ENCODE measurements at places on chromosomes 11 and 22. TPM values are rescaled to one million over a fixed set of nuclear protein-coding genes. Genes with fewer than 3 reads are reported as not detected.

GRCh38 chr22:29393019-29393608, 4.7 kb upstream of the AP1B1 start:
- peaks cover 8% of the 10 kb centered on the region for H3K4me1 ChIP-seq
- H3K4me3 ChIP-seq: no peak overlapping the region
- no peaks in the 10 kb centered on the region for H3K36me3 ChIP-seq
- H3K27ac ChIP-seq: no peak overlapping the region
- no peaks in the 10 kb centered on the region for H3K27me3 ChIP-seq

GRCh38 chr11:89626366-89626765, 83.7 kb upstream of the TRIM77 start:
- H3K27ac ChIP-seq: no peak overlapping the region
- DNase-seq: no peak
- H3K36me3 ChIP-seq: no peaks in the 10 kb centered on the region

- H3K36me3 ChIP-seq: peaks cover 75% of the 10 kb centered on the region
- no peak overlapping the region for H3K27ac ChIP-seq
- no peak overlapping the region for H3K4me3 ChIP-seq
- no peaks in the 10 kb centered on the region for H3K27me3 ChIP-seq
- peaks cover 10% of the 10 kb centered on the region for H3K4me1 ChIP-seq
Observed at GRCh38 chr22:30947816-30948454, 20.6 kb downstream of the MORC2 start.

DNA sequence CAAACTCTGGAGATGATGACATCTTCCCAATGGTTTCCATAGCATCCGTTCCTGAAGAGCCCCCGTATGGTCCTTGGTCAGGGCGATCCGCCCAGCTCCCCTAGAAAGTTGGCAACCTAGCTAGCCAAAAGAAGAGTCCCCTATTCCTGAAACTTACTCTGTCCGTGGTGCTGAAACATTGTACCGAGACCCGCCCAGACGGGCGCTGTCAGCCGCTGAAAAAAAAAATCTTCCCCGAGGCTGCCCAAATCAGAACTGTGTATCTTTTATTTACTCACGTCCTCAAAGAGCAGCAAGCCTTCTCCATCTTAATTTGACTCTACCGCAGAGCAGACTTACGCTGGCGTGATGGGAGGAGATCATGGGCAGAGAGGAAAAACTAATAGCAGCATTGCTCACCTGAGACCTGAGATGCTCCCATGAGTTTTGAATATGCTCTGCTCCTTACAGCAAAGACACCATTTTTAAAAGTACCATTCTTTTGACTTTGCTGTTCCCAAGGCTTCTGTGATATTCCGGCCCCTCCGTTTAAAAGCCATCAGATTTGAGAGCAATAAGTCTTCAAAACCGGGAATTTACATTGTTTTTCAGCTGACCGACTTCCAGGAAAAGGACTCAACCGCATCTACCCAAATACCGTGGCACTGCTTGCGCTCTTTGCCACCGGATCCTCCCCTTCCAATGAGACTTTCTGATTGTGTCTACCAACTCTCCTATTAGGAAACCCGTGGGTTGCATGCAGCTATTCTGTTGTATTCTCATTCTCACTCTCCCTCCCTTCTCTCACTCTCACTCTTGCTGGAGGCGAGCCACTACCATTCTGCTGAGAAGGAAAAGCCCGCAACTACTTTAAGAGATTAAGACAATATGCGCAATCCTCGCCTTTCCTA, at the start of gene SLC17A6:
TSS of gene SLC17A6 (plus strand) at position 786 of the 890 bp plus-strand sequence. CDS start 153 bp downstream, outside the sequence.
- no peaks in the 10 kb centered on the region for H3K4me1 ChIP-seq
- peaks cover 55% of the 10 kb centered on the region for H3K27me3 ChIP-seq
- no peak within 1 kb of the TSS for H3K4me3 ChIP-seq
- H3K27ac ChIP-seq: no peak within 1 kb of the TSS
- no peak for DNase-seq
- no peaks in the 10 kb centered on the region for H3K36me3 ChIP-seq

GRCh38 chr11:14578541-14578956, 58.4 kb upstream of the PSMA1 start:
- DNase-seq: no peak
- H3K36me3 ChIP-seq: no peaks in the 10 kb centered on the region
- peaks cover 12% of the 10 kb centered on the region for H3K4me1 ChIP-seq
- H3K4me3 ChIP-seq: no peak overlapping the region
- no peaks in the 10 kb centered on the region for H3K27me3 ChIP-seq

DNA sequence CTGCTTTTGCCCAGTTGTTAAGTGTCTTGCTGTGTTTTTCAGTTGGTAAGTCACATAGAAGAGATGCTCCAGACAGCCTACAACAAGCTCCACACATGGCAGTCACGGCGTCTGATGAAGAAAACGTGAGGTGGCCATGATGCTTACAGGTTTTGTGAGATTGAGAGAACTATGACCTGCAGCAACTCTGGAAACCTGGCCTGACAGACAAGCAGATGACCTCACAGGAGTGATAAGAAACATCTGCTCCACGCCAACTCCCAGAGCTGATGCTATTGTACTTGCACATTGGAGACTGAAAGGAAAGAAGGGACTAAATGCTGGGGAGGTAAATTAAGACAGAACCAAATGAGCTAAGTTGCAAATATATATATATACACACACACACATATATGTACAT, 28.6 kb upstream of the LDHA start:
- H3K27ac ChIP-seq: no peak overlapping the region
- DNase-seq: no peak
- H3K4me1 ChIP-seq: no peaks in the 10 kb centered on the region
- no peak overlapping the region for H3K4me3 ChIP-seq
- peaks cover 63% of the 10 kb centered on the region for H3K36me3 ChIP-seq

DNA sequence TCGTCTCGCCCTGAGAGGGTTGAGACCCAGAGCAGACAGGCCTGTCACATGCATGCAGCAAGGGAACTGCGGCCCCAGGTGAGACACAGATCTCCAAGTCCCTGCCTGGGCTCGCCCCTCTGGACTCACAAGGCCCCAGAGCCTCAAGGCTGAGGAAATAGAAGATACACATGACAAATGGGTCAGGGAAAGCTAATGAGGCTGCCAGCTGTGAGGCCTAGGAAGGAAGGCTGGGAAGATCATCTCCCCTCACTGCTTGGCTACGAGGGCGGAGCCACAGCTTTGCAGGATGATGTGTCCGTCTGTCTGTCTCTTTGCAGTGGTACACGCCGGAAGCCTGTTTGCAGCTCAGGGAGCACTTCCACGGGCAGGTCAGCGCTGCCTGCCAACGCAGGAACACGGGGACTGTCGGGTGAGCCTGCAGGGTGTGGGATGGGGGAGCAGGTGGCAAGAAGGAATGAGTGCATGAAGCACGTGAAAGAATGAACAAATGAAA, 4.5 kb downstream of the RAB36 start:
- H3K27me3 ChIP-seq: no peaks in the 10 kb centered on the region
- H3K27ac ChIP-seq: no peak overlapping the region

GRCh38 chr22:48492366-48493320, 1335.0 kb downstream of the BRD1 start:
- H3K4me1 ChIP-seq: no peaks in the 10 kb centered on the region
- H3K4me3 ChIP-seq: no peak overlapping the region
- peak; percentile 73 for DNase-seq

GRCh38 chr11:105577641-105578040, 32.2 kb upstream of the GRIA4 start:
- H3K27ac ChIP-seq: no peak overlapping the region
- H3K36me3 ChIP-seq: no peaks in the 10 kb centered on the region
- no peak overlapping the region for H3K4me3 ChIP-seq
- DNase-seq: no peak
- H3K27me3 ChIP-seq: no peaks in the 10 kb centered on the region

- no peak for DNase-seq
- peaks cover 27% of the 10 kb centered on the region for H3K4me1 ChIP-seq
- H3K4me3 ChIP-seq: no peak overlapping the region
- no peaks in the 10 kb centered on the region for H3K36me3 ChIP-seq
- H3K27ac ChIP-seq: no peak overlapping the region
Observed at GRCh38 chr11:118886681-118887111, 3.0 kb downstream of the CXCR5 start.

DNA sequence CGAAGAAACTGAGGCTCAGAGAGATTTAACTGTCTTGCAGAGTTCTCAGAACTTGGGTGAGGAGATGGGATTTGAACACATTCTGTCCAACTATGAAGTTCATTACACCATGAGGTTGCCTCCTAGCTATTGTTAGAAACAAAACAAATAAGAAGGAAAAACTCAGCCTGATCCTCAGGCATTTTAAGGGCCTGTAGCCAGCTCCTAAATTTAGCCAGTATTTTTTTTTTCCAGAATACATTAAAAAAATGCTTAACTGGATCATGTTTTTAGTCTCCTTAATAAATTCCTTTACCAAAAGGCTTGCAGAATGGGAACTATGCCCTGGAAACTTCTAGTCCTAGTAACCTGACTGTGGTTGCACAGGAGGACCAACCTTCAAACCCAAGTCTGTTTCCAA, 212.0 kb downstream of the CSNK2A3 start:
- peaks cover 5% of the 10 kb centered on the region for H3K4me1 ChIP-seq
- H3K4me3 ChIP-seq: no peak overlapping the region
- no peak for DNase-seq
- H3K27me3 ChIP-seq: no peaks in the 10 kb centered on the region
- H3K27ac ChIP-seq: no peak overlapping the region

DNA sequence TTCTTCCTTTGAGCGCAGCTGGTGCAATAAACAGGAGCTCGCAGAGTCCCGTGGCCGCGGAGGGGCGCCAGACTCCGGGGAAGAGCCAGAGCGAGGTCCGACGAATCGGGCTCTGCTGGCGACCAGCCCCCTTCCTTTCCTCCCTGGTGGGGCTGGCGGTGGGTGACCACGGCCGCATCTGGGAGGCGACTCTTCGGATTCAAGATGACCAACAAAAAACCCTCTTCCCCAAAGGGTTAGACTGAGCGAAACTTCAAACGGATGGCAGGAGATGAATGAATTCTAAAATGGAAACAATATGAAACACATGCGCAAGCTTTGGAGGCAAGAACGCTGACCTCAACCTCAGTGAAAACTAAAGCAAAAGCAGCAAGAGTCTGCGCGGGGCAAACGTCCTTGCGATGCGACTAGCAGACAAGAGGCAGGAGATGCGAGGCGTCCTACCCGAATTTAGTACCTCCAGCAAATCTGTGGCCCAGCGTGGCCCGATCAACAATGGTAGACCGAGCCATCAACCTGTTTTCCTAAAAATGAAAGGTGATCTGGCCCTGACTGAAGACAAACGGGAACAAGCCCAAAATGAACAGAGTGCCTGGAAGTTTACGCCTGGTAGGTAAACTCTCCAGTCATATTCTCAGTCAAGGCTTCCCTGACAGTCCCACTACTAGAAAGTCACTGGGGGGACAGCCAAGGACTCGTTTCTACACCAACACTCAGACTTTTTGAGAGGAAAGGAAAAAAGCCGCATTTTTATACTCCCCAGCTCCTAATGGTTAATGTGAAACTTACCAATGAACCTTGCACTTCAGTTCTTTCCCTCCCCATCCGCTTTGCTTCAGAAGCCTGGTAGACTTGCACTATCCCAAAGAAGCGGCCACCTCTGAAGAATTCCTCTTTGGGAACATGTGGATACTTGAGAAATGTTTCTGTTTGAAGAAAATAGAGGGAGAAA, 11.6 kb downstream of the MMP3 start:
- peak; percentile 77 for DNase-seq
- no peaks in the 10 kb centered on the region for H3K36me3 ChIP-seq
- H3K4me1 ChIP-seq: no peaks in the 10 kb centered on the region
- peak overlapping the region; percentile 12 for H3K4me3 ChIP-seq

GRCh38 chr11:113615773-113616172, 90.3 kb downstream of the TMPRSS5 start:
- no peak overlapping the region for H3K4me3 ChIP-seq
- H3K4me1 ChIP-seq: no peaks in the 10 kb centered on the region
- no peak overlapping the region for H3K27ac ChIP-seq
- no peak for DNase-seq
- H3K27me3 ChIP-seq: no peaks in the 10 kb centered on the region
- no peaks in the 10 kb centered on the region for H3K36me3 ChIP-seq

- no peak overlapping the region for H3K4me3 ChIP-seq
- H3K27ac ChIP-seq: no peak overlapping the region
- no peaks in the 10 kb centered on the region for H3K36me3 ChIP-seq
- no peaks in the 10 kb centered on the region for H3K4me1 ChIP-seq
- no peak for DNase-seq
Observed at GRCh38 chr11:119892311-119892808, 163.4 kb upstream of the NECTIN1 start.

DNA sequence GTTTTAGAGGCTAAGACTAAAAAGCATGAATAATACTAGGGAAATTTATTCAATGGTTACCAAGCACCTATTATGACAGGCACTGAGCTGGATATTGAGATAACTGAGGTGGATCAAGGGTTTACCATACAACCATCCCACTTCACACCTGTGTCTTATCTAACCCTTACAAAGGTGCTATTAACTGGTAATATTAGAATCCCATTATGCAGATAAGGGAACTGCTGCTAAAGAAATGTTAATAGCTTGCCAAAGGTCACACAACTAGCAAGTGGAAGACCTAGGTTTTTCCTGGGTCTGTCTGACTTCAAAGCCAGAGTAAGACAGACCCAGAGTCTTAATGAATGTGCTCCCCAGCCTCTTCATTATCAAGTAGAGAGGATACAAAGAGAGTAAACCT, 21.1 kb upstream of the VSTM5 start:
- no peak overlapping the region for H3K27ac ChIP-seq
- DNase-seq: no peak
- H3K36me3 ChIP-seq: no peaks in the 10 kb centered on the region
- no peaks in the 10 kb centered on the region for H3K27me3 ChIP-seq
- no peaks in the 10 kb centered on the region for H3K4me1 ChIP-seq

DNA sequence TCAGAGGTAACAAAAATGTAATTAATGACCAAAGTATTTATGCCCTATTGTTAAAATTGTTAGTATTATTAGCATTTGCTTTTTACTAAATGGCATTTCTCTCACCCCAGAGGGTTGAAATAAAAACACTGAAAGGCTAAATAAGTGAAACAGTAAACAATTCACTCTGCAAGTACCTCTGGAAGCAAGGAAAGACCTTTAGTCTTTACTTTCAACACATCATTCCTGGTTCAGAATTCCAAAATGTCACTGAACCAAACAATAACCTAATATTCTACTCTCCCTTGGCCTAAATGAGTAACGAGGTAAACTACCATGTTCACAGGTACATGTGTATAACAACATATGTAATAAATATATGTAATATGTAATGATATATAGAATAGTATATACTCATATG, 369.3 kb downstream of the TTC28 start:
- no peak overlapping the region for H3K27ac ChIP-seq
- DNase-seq: no peak
- H3K27me3 ChIP-seq: no peaks in the 10 kb centered on the region
- no peaks in the 10 kb centered on the region for H3K4me1 ChIP-seq
- H3K4me3 ChIP-seq: no peak overlapping the region

- H3K27me3 ChIP-seq: no peaks in the 10 kb centered on the region
- H3K4me1 ChIP-seq: peaks cover 35% of the 10 kb centered on the region
- peaks cover 25% of the 10 kb centered on the region for H3K36me3 ChIP-seq
- peak within 1 kb of the TSS; percentile 93 for H3K27ac ChIP-seq
- peak; percentile 96 for DNase-seq
- peak within 1 kb of the TSS; percentile 96 for H3K4me3 ChIP-seq
Observed at GRCh38 chr11:64225608-64226506, at the start of the genes NUDT22 and TRPT1. Gene NUDT22 (plus strand): TSS chr11:64226274. CDS start chr11:64226653, 379 bp downstream. Gene TRPT1 (minus strand): TSS chr11:64226186. CDS start chr11:64225860, 326 bp downstream.

- no peaks in the 10 kb centered on the region for H3K36me3 ChIP-seq
- H3K4me3 ChIP-seq: peak within 1 kb of the TSS; percentile 81
- peaks cover 26% of the 10 kb centered on the region for H3K4me1 ChIP-seq
- peak; percentile 91 for DNase-seq
Observed at GRCh38 chr11:95923728-95924413, at the start of gene MTMR2. Gene MTMR2 (minus strand): TSS chr11:95924107. CDS start chr11:95923954, 153 bp downstream.

Gene NPTXR
- 6.3 TPM for total RNA-seq

Gene NFAM1
- 12.6 TPM for total RNA-seq

Gene CARD16
- 74.0 TPM for total RNA-seq

Gene TSPAN18
- total RNA-seq: 46.4 TPM

Gene P2RY6
- 3.2 TPM for total RNA-seq

All from upper lobe of right lung (tissue), 1 donor.